ENCODE measurements at places on chromosomes 2 and 18. TPM values are rescaled to one million over a fixed set of nuclear protein-coding genes. Genes with fewer than 3 reads are reported as not detected.
A peak's percentile ranks its signal among the peaks of the same experiment; 100 is the strongest.

NTSR2 gene
- total RNA-seq: not detected

LRATD1 gene
- 1.5 TPM for total RNA-seq

SPHKAP gene
- total RNA-seq: 74.7 TPM

CHCHD5 gene
- total RNA-seq: 34.9 TPM

C2orf78 gene
- not detected for total RNA-seq

C1QL2 gene
- 0.30 TPM for total RNA-seq

- no peak for DNase-seq
These were observed 35.0 kb downstream of the TMEM177 start for GRCh38 chr2:119713819-119714490.

DNA sequence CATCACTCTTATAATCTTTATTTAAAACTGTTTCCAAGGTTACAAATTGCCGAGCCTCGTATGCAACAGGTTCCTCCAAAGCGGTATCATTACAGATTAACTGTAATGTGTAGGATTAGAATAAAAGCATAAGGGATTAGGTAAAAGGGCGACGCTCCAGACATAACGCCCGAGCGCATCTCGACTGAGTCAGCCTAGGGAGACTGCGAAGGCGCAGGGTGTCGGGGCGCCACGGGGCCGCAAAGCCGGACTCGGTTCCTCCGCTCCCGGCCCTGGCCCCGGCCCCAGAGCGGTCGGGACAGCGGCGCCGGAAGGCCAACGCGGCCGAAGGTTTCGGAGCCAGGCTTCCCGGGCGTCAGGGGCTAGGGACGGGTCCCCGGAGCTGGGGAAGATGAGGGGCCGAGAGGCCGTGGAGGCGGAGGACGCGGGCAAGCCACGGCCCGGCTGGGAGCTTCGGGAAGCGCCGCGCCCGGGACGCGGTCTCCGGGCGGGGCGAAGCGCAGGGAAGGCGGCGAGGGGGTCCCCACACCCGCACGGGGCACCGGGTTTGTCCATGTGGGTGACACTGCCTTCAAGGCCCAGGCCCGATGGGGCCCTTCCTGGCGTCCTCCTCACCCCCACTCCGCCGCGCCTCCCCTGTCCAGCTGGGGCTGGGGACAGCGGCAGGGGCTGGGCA, 12.9 kb upstream of the SIX3 start:
- no peak for DNase-seq

DNA sequence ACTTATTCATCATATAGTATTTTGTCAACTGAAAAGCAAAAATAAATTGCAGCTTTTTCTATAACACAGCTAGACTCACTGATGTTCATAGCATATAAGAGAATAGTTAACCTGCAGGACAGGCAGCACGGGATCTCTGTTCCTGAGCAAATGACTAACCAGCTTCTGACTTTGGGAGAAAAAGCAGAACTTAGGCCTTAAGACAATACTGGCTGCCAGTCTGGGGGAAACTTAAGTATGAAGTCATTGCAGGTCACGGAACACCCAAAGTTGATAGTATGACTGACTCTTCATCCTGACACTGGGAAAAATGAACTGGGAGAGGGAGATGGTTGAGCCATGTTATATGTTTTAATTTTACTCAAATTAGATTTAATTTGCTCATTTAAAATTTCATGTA, 113.0 kb downstream of the DPP4 start:
- DNase-seq: no peak

DNA sequence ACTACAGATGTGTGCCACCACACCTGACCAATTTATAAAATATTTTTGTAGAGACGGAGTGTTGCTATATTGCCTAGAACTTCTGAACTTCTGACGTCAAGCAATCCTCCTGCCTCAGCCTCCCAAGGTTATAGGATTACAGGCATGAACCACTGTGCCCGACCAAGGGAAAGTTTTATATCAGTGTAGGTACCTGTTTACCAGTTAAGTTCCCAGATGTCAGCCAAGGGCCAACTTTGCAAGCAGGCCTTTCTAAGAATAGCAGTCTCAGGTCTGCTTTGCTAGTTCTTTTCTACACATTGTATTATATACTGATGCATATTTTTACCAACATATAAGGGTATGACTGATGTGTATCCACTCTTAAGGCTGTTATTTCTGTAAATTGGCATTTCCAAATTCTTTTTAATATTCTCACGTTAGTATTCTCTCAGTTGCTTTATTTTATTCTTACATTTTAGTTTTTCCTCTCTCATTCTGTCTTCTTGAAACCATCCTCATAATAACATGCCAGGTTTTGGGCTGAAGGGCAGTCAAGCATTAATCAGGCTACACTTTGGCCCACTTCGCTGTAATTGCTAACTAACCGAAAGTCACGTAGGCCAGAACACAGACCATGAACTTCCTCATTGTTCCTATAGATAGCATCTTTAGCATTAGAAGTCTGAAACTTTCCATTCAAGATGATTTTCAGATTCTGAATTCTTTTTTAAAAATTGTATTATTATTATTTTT, 25.0 kb upstream of the CXXC1 start:
- no peak for DNase-seq

GRCh38 chr2:199015072-199015471, 442.7 kb downstream of the SATB2 start:
- DNase-seq: no peak

- DNase-seq: peak; percentile 25
These were observed 167.8 kb downstream of the PMAIP1 start for GRCh38 chr18:60067426-60068210.

DNA sequence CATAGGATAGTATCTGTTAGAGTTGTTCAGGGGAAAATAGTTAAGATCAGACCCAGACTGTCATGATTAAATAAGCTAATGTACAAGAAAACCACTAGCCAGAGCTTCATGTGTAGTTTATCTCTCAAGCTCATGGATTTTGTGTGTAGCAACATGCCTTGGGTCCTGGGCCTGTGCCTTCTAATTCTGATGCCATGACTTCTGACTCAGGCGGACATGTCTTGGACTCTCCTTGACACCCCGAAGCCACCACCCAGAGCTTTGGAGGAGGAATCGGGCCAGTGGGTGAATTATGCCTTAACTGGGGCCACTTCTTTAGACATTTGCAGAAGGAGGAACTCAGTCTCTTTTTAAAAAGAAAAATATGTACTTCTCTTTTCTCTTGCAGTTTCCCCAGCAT, 68.7 kb downstream of the NPAS2 start:
- no peak for DNase-seq

DNA sequence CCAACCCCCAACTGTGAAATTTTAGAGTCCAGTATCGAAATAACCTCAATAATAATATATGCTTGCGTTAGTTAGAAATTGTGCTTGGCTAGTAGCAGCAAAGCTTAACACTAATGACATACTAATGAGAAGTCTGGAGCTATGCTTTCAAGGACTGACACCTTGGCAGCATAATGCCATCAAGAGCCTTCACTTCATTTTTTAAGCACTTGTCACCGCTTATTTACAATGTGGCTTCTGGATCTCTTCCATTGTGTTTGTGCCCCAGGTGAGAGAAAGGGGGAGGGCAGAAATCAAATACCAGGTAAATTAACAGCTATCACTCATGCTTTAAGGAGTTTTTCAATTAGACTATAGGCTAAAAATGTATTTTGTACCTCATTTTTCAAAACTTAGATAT, 101.5 kb downstream of the CDH7 start:
- no peak for DNase-seq

GRCh38 chr2:27870724-27871123, 19.5 kb downstream of the RBKS start:
- no peak for DNase-seq

DNA sequence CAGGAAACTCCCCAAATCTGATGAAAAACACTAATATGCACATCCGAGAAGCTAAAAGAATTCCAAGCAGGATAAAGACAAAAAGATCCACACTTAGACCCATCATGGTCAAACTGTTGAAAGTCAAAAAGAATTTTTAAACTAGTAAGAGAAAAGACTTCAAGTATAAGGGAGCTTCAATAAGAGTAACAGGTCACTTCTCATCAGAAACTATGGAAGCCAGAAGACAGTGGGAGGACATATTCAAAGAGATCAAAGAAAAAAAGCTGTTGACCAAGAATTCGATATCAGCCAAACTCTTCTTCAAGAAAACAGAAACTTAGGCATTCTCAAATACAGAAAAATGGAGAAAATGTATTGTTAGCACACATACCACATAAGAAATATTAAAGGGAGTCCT, 50.4 kb downstream of the ZC3H8 start:
- DNase-seq: no peak

DNA sequence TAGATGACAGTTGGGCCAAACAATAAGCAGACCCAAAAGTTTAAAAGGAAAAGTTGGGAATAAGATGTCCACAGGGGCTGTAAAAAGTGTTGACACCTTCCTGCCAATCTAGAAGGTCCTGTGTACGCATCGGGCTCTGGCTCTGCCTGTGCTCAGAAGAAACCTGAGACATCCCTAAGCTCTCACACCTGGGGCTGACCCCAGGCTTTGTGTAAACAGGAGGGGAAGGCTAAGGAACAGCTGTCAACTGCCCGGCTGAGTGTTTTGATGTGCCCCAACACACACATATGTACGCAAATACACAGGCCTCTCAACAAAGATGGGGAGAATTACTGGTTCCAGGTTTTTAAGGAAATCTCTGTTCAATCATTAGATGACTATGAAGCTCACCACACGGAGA, 59.5 kb downstream of the TMEM131 start:
- DNase-seq: peak; percentile 46

DNA sequence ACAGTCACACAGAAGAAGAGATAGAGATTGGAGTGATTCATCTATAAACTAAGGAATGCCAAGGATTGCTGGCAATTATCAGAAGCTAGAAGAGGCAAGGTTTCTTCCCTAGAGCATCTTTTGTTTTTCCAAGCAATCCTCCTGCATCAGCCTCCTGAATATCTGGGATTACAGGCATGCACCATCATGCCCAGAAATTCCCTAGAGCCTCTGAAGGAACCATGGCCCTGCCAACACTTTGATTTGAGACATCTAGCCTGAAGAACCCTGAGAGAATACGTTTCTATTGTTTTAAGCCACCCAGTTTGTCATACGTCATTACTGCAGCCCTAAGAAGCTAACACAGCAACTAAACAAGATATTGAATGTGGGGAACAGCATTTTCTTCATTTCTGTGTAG, 525.0 kb downstream of the ERBB4 start:
- no peak for DNase-seq
